ENCODE measurements at places on chromosomes 16 and 17.

- H3K27ac ChIP-seq = no peak overlapping the region
- no peak overlapping the region for H3K4me3 ChIP-seq
- H3K36me3 ChIP-seq = no peaks in the 10 kb centered on the region
- peaks cover 64% of the 10 kb centered on the region for H3K27me3 ChIP-seq
- no peak for DNase-seq
Observed at GRCh38 chr16:86477642-86478041, 32.7 kb upstream of the FOXF1 start.

DNA sequence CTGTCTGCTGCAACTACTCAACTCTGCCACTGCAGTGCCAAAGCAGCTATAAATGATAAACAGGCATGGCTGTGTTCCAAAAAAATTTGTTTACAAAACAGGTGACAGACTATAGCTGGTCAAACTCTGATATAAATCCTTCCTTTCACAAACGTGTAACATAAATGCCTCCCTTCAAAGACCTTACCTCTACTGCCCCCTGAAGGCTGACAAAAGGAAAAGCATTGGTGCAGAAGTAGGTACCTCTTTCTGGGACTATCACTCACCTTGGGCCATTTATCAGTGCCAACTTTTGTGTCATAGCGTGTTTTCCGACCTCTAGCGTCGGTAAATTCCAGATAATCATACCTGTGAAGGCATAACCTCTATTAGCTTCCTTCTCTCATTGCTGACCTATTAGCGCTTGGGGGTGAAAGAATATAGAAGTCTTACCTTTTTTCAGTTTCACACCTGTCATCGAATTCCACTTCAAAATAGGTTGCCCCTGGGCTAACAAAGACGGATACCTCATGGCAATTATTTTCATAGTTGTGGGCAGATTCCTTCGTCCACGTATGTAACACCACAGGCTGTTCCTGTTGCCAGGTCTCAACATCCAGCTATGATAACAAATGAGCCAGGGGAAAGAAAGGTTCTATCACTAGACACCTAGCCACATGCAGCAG, 67.9 kb downstream of the ZZEF1 start:
- H3K27me3 ChIP-seq = no peaks in the 10 kb centered on the region
- DNase-seq = no peak
- peaks cover 76% of the 10 kb centered on the region for H3K36me3 ChIP-seq
- peaks cover 5% of the 10 kb centered on the region for H3K4me1 ChIP-seq
- no peak overlapping the region for H3K27ac ChIP-seq
- H3K4me3 ChIP-seq = no peak overlapping the region

- H3K27me3 ChIP-seq = no peaks in the 10 kb centered on the region
- DNase-seq = no peak
- H3K4me3 ChIP-seq = peak overlapping the region; percentile 63
Observed at GRCh38 chr17:75762513-75763268, 2.3 kb downstream of the GALK1 start.

DNA sequence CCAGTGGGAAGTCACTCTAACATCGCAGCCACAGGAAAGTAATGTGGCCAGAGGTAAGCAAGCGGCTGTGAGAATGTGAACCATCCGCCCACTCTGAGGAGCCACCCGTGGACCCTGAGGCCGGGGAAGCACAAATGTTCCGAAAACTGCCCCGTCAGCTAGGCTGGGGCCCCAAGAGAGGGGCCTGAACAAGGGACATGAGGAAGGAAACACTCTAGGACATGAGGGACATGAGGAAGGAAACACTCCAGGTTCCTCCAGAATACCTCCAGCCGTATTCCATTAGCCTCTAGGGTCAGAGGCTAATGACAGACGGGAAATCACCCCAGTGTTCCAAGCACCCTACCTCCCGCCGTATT, 317 bp downstream of the TEFM start:
- H3K4me1 ChIP-seq = peaks cover 43% of the 10 kb centered on the region
- peak overlapping the region; percentile 92 for H3K4me3 ChIP-seq
- peak overlapping the region; percentile 98 for H3K27ac ChIP-seq
- H3K36me3 ChIP-seq = peaks cover 26% of the 10 kb centered on the region
- no peaks in the 10 kb centered on the region for H3K27me3 ChIP-seq

DNA sequence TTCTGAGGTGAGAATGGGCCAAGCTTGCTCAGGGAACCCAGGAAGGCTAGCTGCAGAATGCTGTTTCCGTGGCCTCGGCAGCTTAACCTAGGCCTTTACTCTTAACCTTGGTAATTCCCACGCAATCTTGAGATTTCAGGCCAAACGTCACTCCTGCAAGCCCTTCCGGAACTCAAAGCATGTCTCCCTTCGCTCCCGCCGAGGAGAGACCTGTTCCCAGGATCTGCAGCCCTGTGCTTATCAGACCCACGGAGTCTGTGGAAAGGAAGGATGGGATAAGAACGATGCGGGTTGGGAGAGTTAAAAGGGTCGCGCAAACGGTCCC, 524 bp upstream of the ZFP3 start:
- H3K36me3 ChIP-seq = peaks cover 15% of the 10 kb centered on the region
- peak overlapping the region; percentile 92 for H3K27ac ChIP-seq
- peak overlapping the region; percentile 93 for H3K4me3 ChIP-seq
- DNase-seq = no peak

GRCh38 chr17:81354954-81355347, 40.3 kb upstream of the BAHCC1 start:
- H3K4me3 ChIP-seq = no peak overlapping the region
- no peaks in the 10 kb centered on the region for H3K4me1 ChIP-seq
- H3K27me3 ChIP-seq = peaks cover 37% of the 10 kb centered on the region
- no peak overlapping the region for H3K27ac ChIP-seq

GRCh38 chr17:73591296-73592078, 52.8 kb downstream of the SDK2 start:
- peak overlapping the region; percentile 67 for H3K27ac ChIP-seq
- H3K27me3 ChIP-seq = no peaks in the 10 kb centered on the region
- no peak for DNase-seq
- H3K36me3 ChIP-seq = peaks cover 5% of the 10 kb centered on the region

DNA sequence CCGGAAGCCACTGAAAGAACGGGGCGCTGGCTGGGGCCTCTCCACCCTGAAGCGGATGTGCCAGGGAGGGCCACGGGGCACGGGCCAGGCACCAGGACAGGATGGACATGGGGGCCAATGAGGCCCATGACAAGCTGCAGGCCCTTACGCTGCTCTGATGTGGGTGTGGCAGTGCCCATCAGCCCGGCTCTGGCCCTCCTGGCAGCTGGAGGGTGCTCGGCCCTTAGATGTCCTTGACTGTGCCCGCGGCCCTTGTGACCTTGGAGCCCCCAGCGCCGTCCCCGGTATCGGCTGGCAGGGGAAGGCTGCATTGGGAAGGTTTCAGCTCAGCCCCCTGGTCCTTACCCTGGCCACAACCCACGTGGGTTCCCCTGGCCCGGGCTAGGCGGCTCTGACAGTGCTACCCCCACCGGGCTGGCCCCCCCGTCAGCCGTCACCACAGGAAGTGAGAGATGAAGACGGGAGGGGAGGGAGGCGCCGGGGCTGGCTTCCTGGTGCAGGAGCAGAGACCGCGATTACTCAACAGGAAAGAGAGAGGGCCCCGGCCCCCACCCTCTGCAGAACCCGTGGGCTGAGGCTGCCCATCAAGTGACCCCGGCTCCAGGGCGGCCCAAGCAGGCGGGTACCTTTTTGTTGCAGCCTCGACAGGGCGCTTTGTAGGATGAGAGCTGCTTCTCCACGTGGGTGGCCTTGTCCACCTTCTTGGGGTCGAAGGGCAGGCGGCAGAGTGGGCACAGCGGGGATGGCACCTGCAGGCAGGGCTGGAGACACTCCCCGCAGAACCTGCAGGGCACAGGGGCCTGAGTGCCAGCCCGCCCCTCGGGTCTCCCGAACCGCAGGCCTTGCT, 5.3 kb downstream of the RNF166 start:
- H3K27me3 ChIP-seq = no peaks in the 10 kb centered on the region
- peaks cover 43% of the 10 kb centered on the region for H3K36me3 ChIP-seq
- peak overlapping the region; percentile 96 for H3K27ac ChIP-seq

DNA sequence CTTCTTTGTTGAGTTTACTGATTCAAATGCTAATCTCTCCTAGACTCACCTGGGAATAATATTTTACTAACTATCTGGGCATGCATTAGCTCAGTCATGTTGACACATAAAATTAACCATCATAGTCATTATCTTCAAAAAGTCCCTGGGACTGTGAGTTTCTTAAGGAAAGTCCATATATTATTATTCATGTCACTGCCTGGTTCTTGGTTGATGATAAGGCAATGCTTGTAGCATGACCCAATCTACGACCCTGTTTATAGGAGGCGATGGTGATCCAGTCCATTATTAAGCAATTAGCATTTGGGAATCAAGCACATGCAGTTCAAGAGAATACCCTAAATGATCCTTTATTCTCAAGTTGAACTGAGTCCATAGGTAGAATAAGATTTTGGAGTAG, 54.8 kb upstream of the MPHOSPH6 start:
- DNase-seq = no peak
- peaks cover 40% of the 10 kb centered on the region for H3K27me3 ChIP-seq

- H3K4me3 ChIP-seq = no peak overlapping the region
- H3K27me3 ChIP-seq = no peaks in the 10 kb centered on the region
- H3K27ac ChIP-seq = no peak overlapping the region
- H3K36me3 ChIP-seq = no peaks in the 10 kb centered on the region
- H3K4me1 ChIP-seq = no peaks in the 10 kb centered on the region
- no peak for DNase-seq
Observed at GRCh38 chr16:63655846-63656245, 1466.0 kb downstream of the CDH11 start.

- H3K27me3 ChIP-seq = peaks cover 74% of the 10 kb centered on the region
- peaks cover 1% of the 10 kb centered on the region for H3K36me3 ChIP-seq
- peak overlapping the region; percentile 36 for H3K4me3 ChIP-seq
- H3K4me1 ChIP-seq = peaks cover 5% of the 10 kb centered on the region
- DNase-seq = no peak
- no peak overlapping the region for H3K27ac ChIP-seq
Observed at GRCh38 chr16:66426112-66427035, 721 bp upstream of the BEAN1 start.

GRCh38 chr16:67245186-67245585, 2.1 kb downstream of the FHOD1 start:
- H3K27ac ChIP-seq = peak overlapping the region; percentile 97
- peak overlapping the region; percentile 91 for H3K4me3 ChIP-seq
- peaks cover 10% of the 10 kb centered on the region for H3K27me3 ChIP-seq
- peaks cover 2% of the 10 kb centered on the region for H3K36me3 ChIP-seq
- H3K4me1 ChIP-seq = peaks cover 51% of the 10 kb centered on the region

- no peak overlapping the region for H3K4me3 ChIP-seq
- no peak overlapping the region for H3K27ac ChIP-seq
- H3K36me3 ChIP-seq = peaks cover 17% of the 10 kb centered on the region
- no peaks in the 10 kb centered on the region for H3K27me3 ChIP-seq
Observed at GRCh38 chr17:8484465-8484864, 48.8 kb downstream of the NDEL1 start.

- H3K27me3 ChIP-seq = peaks cover 68% of the 10 kb centered on the region
- H3K4me1 ChIP-seq = no peaks in the 10 kb centered on the region
- no peaks in the 10 kb centered on the region for H3K36me3 ChIP-seq
- no peak overlapping the region for H3K4me3 ChIP-seq
- DNase-seq = no peak
Observed at GRCh38 chr16:82070656-82071369, 35.8 kb downstream of the HSD17B2 start.

GRCh38 chr16:22098405-22099255, 6.3 kb downstream of the VWA3A start:
- peaks cover 7% of the 10 kb centered on the region for H3K4me1 ChIP-seq
- no peak overlapping the region for H3K4me3 ChIP-seq
- no peaks in the 10 kb centered on the region for H3K36me3 ChIP-seq

DNA sequence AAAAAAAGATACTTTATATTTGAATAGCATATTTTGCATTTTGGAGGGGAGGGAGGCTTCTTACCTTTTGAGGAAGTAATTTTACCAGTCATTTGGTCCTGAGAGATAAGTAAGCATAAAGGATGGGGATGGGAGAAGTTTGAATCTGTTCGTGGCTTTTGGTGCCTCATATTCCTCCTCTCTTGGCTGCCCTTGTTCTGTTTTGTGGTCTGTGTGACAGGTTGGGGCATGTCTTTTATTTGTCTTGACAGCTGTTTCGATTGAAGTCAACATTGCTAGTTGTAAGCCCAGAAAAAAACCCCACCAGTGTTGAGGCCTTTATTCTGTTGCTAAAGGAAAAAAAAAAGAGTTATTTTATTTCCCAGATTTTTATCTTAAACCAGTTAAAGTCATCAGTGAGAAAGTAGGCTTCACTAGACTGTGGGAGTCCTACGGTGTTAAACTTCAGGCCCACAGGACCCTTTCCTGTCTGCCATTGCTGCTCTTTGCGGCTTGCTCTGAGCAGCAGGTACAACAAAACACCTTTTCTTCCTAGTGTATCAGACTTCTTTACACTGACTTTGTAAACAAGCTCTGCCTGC, 11.4 kb downstream of the SLC7A6 start:
- DNase-seq = no peak
- H3K4me3 ChIP-seq = peak overlapping the region; percentile 59
- H3K4me1 ChIP-seq = peaks cover 34% of the 10 kb centered on the region
- H3K36me3 ChIP-seq = peaks cover 18% of the 10 kb centered on the region
- H3K27ac ChIP-seq = peak overlapping the region; percentile 79

GRCh38 chr16:70298988-70299938, at the start of gene DDX19B:
TSS of gene DDX19B (plus strand) at chr16:70299186. CDS start at chr16:70299298, 112 bp downstream.
- peak within 1 kb of the TSS; percentile 90 for H3K4me3 ChIP-seq
- no peaks in the 10 kb centered on the region for H3K27me3 ChIP-seq
- peak; percentile 18 for DNase-seq
- peaks cover 4% of the 10 kb centered on the region for H3K36me3 ChIP-seq
- H3K4me1 ChIP-seq = peaks cover 45% of the 10 kb centered on the region

- H3K4me3 ChIP-seq = no peak overlapping the region
- H3K27ac ChIP-seq = no peak overlapping the region
- no peaks in the 10 kb centered on the region for H3K4me1 ChIP-seq
- H3K36me3 ChIP-seq = no peaks in the 10 kb centered on the region
Observed at GRCh38 chr16:72055911-72056310, 1.6 kb downstream of the HP start.

GRCh38 chr17:50848711-50849110, 13.3 kb downstream of the WFIKKN2 start:
- H3K4me3 ChIP-seq = no peak overlapping the region
- peaks cover 1% of the 10 kb centered on the region for H3K36me3 ChIP-seq
- H3K27me3 ChIP-seq = no peaks in the 10 kb centered on the region
- peaks cover 15% of the 10 kb centered on the region for H3K4me1 ChIP-seq
- no peak for DNase-seq
- H3K27ac ChIP-seq = no peak overlapping the region

GRCh38 chr16:22397464-22397863, 23.0 kb upstream of the CDR2 start:
- no peak overlapping the region for H3K27ac ChIP-seq
- H3K36me3 ChIP-seq = peaks cover 1% of the 10 kb centered on the region
- no peak for DNase-seq
- H3K4me3 ChIP-seq = no peak overlapping the region
- H3K27me3 ChIP-seq = no peaks in the 10 kb centered on the region
- no peaks in the 10 kb centered on the region for H3K4me1 ChIP-seq

GRCh38 chr17:8016632-8017424, 14.4 kb downstream of the GUCY2D start:
- no peaks in the 10 kb centered on the region for H3K36me3 ChIP-seq
- H3K27ac ChIP-seq = no peak overlapping the region
- peak overlapping the region; percentile 72 for H3K4me3 ChIP-seq
- no peak for DNase-seq
- H3K4me1 ChIP-seq = peaks cover 12% of the 10 kb centered on the region
- H3K27me3 ChIP-seq = peaks cover 75% of the 10 kb centered on the region

GRCh38 chr17:77332034-77332971, 191.5 kb downstream of the SEC14L1 start:
- DNase-seq = peak; percentile 60
- peak overlapping the region; percentile 82 for H3K4me3 ChIP-seq
- peak overlapping the region; percentile 85 for H3K27ac ChIP-seq
- H3K36me3 ChIP-seq = peaks cover 10% of the 10 kb centered on the region
- no peaks in the 10 kb centered on the region for H3K27me3 ChIP-seq
